CD4-positive, alpha-beta T cell treated with Interleukin-21 for 1 hour (primary cell): ENCODE measurements at places on chromosomes 6 and 20.

DNA sequence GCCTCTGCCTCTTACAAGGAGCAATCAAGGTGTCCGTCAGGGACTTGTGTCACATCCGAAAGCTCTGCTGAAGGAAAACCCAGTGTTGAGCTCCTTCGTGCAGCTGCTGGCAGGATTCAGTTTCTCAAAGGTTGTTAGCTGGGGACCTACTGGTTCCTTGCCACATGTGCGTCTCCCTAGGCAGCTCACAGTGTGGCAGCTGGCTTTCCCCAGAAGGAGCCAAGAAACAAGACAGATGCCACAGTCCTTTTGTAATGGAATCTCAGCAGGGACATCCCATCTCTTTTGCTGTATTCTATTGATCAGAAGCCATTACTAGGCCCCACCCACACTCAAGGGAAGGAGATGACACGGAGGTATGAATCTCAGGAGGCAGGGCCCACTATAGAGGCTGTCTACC, 488.8 kb downstream of the CD83 start:
- no peak for DNase-seq

- DNase-seq = no peak
These were observed 979.8 kb upstream of the MANEA start for GRCh38 chr6:94597487-94597886.

GRCh38 chr6:169800116-169800667, 48.8 kb downstream of the ERMARD start:
- DNase-seq = no peak

GRCh38 chr6:160774399-160774798, 72.4 kb downstream of the PLG start:
- DNase-seq = no peak

GRCh38 chr20:37896932-37897548, 5.9 kb upstream of the VSTM2L start:
- DNase-seq = no peak

DNA sequence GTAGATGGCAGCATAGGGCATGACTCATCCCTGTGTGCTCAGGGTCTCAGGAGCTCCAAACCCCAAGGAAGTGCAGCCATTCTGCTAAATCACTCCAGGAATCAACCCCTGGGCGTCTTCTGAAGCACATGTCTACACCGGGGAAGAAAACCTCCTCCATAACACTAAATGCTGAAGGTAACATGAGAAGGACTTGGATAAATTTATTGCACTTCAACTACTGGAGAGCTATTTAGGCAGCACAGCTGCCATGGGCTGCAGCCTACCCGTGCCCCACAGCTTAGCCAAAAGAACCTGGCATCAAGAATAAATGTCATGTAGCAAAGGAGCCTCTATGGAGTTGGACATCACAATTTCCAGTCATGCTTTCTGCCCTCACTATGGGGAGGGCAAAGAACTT, 152.4 kb upstream of the PROKR2 start:
- no peak for DNase-seq

GRCh38 chr20:16352321-16352720, 220.9 kb downstream of the KIF16B start:
- DNase-seq = no peak

DNA sequence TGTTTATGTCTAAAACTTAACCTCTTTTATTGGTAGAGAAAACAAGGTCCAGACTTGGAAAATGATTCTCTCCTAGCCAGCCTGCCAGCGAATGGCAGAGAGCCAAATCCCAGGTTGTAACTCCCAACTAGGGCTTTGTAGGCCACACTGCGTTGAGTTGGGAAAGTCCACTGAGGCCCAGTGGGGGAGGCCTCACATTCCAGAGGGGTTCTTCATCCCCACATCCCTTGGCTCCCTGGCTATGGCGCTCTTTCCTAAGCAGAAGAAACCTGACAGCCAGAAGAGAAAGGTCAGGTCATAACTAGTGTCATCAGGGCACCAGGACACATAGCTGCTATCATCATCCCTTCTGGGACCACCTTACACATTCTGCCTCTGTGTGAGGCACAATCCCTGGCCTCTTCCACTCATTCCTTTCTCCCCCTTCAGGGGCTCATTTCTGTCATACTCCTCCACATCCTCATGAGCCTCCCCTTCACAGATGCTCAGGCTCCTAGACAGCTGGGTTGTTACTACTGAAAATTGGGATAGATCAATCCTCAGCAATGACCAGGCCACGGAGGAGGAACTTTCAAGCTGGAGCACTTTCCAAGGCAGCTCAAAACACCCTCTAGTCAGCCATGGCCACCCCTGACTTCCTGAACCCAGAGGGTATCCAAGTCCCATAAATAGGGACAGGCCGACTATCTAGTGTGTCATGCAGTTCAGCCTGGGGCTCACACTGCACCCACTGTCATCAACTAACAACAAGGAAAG, 48.6 kb downstream of the TCP11 start:
- DNase-seq = no peak

- peak; percentile 23 for DNase-seq
These were observed 12.1 kb downstream of the SYNGAP1 start for GRCh38 chr6:33431880-33432541.

DNA sequence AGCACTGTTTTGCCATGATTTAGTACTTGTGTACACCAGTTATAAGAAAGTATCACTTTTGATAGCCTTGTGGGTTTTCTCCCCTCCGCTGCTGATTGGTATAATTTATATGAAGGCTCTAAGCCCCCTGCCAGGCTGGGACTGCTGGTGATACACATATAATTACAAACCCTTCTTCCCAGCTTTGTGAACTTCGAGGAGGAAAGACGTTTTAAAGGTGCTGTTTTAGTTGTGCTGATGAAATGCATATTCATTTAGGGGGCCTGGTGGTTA, 246.2 kb downstream of the TAF4 start:
- DNase-seq = no peak

- DNase-seq = no peak
These were observed 7.1 kb downstream of the BMP7 start for GRCh38 chr20:57259121-57259937.

DNA sequence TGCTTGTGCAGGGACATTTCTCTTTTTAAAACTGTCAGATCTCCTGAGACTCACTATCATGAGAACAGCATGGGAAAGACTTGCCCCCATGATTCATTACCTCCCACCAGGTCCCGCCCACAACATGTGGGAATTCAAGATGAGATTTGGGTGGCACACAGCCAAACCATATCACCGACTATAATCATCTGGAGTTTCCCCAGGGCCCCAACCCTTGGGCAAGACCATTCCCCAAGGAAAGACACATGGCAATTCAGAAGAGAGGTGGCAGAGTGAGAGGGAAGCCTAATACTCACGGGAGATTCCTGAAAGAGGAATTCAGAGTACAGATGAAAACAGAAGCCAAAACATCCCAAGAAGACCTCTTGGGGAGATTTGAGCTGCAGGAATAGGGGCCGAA, 291.0 kb upstream of the PLCB4 start:
- no peak for DNase-seq

DNA sequence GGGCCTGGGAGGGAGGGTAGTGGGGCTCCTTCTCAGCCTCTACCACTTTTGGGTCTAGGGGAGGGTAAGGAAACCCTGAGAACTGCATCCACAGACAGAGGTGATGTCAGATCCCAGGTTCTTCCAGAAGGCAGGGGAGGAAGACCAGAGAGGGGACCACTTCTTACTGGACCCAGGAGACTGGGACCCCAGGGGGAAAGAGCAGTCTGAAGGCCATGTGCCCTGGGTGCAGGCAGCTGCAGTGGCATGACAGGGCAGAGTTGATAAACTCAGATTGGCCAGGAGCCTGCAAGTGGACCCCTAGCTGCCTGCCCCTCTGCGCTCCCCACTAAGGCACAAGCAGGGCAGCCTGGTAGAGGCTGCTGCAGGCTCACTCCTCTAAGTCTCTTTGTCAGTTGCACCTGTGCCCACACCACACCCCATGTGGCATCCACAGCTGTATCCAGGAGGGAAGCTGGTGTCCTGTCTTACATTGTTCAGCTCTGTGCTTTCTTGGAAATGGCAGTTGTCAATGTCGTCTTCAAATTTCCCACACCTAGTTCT, 2.7 kb downstream of the CST9L start:
- DNase-seq = no peak

- DNase-seq = no peak
These were observed 44.0 kb downstream of the SSR1 start for GRCh38 chr6:7268816-7269555.

DNA sequence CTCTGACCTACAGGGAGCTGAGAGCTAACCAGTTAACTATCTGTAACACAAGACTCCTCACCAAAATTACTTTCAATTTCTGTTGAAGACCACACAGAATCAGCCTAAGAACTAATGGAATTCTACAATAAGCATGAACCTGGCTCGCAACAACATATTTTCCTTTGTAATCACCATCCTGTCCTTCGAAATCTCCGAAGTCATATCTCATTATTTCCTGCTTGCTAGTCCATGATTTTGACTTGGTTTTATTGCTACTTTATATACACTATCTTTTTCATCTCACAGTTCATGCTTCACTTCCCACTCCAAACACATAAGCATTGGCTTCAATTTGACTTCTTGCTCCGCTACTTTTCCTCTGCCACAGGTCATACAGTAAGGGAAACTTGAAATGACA, 405.8 kb upstream of the FKBP1C start:
- no peak for DNase-seq

DNA sequence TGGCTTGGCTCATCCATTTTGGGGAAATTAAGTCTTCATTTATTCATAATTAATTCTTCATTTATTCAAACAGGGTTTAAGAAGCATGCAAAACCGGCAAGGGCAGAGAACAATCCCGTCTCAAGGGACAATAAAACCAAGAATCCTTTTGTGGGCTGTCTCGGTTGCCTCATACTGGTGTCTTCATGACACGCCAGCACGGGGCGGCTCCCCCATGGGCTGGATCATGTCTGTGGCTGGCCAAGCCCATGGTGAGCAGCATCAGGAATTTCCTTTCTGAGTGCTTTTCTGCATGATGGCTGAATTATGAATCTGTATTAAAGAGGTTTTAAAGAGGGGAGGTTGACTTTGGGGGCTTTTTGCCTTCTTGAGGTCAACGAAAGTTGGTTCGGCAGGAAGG, 38.3 kb upstream of the DUSP22 start:
- DNase-seq = no peak
